Substantia nigra (tissue), 51 donors: ENCODE measurements at places on chromosomes 1 and 21.

- no peak for DNase-seq
Observed at GRCh38 chr21:38667291-38667870, 138.3 kb upstream of the ETS2 start.

DNA sequence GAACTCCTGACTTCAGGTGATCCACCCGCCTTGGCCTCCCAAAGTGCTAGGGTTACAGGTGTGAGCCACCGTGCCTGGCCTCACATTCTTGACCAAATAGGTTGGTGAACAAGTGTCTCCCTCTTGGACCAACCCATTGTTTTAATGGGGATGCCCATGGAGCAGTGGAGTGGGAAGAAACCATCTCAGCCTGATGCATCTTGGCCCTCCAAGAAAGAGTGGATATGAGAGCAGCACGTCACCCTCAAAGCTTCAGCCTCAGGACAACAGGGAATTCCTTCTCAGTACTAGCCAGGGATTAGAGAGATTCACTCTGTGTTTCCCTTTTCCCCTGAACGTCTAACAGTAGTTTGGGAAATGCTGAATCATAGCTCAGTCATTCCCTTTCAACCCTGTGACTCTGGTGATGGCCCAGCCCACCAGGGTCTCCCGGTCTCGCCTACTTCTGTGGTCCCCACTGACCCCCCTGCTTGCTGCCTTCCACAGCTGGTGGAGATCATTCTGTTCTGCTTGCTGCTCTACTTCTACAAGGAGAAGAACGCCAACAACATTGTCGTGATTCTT lies 37.4 kb downstream of the NIPAL3 start:
- DNase-seq, result no peak

DNA sequence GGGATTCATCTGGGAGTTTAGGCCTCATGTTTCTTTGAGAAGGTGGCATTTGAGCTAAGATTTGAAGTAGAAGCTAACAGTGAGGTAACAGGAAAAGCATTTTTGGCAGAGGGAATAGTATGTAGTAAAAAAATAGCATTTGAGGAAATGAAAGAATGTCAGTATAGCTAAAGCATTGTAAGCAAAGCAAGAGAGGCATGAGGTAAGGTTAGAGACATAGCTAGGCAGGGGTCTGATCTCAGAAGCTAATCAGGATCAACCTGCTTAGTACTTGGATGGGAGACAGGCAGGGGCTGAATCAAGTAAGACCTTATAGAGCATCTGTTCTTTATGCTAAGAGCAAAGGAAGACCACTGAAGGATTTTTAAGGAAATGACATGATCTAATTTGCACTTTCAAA lies 4.0 kb downstream of the POLR3C start:
- no peak for DNase-seq

DNA sequence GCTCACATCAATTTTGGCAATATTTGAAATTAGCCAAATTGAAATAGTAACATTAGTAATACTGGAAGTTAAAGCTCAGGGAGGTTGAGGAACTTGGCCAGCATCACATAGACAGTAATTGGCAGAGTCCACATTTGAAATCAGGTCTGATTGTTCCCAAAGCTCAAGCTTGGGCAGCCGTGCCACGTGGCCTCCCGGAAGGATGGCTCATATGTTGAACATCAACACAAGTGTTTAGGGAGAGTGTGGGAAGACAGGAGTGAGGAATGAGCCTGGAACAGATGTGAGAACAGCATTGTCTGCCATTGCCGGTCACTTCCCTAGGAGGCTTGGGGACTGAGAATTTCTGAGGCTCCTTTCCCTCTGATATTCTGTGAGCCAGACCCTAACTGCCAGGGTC lies 40.2 kb upstream of the RBM15 start:
- DNase-seq, result no peak

DNA sequence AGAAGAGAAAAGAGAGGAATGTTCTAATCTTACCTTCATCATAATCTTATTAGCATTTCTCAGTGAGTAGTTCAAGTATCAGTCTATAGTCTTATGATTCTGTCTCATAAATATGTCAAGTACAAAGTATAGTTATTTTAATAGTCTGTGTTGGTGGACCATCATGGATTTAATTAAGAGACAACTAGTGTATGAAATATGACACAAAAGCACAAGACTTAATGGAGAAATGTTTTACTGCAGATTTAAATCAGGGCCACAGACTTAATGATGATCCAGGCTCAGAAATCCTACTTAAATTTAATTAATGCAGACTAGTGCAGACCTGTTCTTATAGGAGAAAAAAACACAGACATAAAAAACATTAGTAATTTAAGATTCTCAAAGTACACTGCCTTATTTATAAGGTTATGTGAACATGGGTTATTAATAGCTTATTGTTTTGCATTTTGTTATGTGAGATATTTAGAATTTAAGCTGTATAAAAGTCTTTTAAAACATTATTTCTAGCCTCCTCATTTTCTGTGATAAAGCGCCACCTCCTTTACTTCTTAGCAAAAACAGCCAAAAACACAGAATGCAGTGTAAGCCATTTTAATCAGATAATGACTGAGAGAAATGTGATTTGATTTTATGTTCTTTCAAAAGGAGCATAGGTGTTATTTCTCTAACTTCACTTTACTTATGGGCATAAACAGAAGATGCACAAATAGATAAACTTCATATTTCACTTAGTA lies 255.0 kb upstream of the SNX7 start:
- DNase-seq, result no peak

DNA sequence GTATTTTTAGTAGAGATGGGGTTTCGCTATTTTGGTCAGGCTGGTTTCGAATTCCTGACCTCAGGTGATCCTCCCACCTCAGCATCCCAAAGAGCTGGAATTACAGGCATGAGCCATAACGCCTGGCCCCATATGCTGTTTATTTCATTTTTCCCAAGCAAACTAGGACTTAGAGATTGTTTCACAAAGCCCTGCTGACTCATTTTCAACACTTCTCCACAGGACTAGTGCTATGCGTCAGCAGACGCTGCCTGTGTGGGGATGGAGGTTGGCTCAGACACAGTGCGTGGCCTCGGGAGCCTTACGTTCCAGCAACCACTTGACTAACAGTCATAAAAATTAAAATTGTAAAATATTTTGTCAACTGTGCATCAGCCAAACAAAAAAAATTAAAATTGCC lies 22.7 kb downstream of the PKNOX1 start:
- no peak for DNase-seq

GRCh38 chr1:20903437-20903836 lies 116.3 kb upstream of the HP1BP3 start:
- no peak for DNase-seq

- DNase-seq, result no peak
Observed at GRCh38 chr1:200628223-200628881, 7.8 kb upstream of the KIF14 start.
